Astrocyte (in vitro differentiated cells and primary cell): ENCODE measurements at places on chromosomes 5 and 9.

DNA sequence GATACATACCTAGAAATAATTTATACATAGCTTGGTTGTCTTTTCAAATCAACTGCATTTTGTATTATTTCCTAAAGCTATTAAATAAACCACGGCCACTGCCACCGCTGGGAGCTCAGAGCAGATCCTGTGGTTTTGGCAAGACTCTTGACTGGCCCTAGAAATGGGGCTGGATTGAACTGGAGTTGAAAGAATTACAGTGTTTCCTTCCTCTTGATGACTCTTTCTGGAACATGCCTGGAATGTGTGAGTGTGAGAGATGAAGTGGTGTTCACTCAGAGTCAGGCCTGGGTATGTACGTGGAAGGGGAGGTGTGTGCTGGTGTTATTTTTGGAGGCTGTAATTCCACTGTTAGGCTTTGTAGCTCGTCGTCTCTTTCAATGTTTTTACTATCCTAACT lies 45.9 kb downstream of the TEK start:
- peak; percentile 99 for DNase-seq

- DNase-seq = peak; percentile 53
Observed at GRCh38 chr5:59296317-59297264, 596.9 kb downstream of the PDE4D start.

DNA sequence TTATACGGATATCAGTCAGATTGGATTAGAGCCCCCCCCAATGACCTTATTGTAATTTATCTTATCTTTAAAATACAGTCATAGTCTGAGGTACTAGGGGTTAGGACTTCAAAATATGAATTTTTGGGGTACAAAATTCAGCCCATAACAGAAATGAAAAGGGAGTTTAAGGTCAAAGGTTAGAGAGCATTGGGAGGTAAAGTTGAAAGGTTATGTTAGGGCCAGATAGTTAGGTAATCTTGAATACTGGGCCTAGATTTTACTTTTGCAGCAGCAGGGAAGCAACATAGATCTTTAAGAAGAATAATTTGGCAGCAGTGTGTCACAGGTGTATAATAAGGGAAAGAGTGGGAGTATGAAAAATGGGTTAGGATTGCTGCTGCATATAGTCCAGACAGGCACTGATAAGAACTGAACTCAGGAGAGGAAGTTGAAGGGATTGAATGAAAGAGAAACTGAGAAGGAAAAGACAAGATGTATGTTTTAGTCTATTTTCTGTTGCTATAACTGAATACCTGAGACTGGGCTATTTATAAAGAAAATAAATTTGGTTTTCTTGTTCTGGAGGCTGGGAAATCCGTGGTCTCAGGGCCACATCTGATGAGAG lies 10.7 kb upstream of the GCNT4 start:
- DNase-seq = no peak

- DNase-seq = no peak
Observed at GRCh38 chr5:52448111-52448510, 339.6 kb upstream of the ITGA1 start.

GRCh38 chr5:126805063-126805462 lies 28.1 kb downstream of the LMNB1 start:
- DNase-seq = peak; percentile 70
